ENCODE measurements at places on chromosomes 4 and X.

GRCh38 chr4:80207172-80207583 lies 9.9 kb downstream of the PRDM8 start:
- DNase-seq = no peak

DNA sequence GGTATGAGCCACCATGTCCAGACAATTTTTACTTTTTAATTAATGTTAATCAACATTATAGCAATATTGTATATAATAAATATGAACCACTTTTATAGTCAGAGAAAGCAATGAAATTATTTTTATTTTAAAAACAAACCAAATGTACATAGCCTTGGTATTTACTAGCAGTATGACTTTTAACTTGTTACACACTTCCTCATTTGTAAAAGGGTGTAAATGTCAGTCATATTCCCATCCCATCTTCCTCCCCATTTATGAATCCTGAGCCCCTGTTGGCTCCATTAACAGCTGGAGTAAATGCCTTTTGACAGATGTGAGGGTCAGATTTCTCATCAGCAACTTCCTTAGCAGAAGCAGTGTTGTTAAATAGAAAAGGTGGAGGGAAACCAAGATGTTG lies 179.6 kb upstream of the SPRY1 start:
- no peak for DNase-seq

- DNase-seq = no peak
These were observed 1651.9 kb downstream of the C4orf33 start for GRCh38 chr4:130747842-130748241.

DNA sequence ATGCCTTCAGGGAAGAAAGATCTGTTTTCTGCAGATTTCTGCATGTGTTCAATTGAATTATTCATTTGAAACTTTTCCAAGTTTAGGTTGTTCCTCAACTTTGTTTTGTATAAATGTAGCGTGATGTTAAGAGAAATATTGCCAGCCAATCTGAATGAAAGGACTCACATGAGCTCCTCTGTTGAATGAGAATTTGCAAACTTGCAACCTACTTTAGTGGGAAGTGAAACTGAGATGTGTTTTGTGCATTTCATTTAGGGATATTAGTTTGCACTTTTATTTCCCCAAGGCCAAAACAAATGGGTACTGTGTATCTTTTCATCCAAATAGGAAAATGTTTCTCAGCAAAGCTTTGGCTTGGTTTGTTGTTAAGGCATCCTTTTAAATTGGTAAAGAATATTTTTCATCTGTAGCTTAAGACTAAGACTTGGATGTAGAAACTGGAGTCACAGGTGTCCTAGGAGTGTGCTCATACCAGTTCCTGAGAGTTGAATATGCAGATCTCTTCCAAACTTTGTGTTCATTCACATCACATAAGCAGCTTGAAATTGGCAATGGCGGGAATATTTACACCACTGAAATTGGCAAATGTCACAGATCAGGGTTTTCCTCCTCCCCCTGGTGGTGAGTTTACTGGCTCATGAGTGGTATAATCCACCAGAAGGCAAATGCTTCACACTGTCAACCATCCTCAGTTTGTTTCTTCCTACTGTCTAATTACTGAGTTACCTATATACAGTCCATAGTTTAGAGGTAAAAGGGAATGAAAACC lies 193.6 kb upstream of the BANK1 start:
- DNase-seq = peak; percentile 18

- DNase-seq = no peak
These were observed 41.7 kb upstream of the H2AZ1 start for GRCh38 chr4:99991741-99992140.

GRCh38 chr4:22573641-22574040 lies 57.8 kb upstream of the ADGRA3 start:
- DNase-seq = no peak

DNA sequence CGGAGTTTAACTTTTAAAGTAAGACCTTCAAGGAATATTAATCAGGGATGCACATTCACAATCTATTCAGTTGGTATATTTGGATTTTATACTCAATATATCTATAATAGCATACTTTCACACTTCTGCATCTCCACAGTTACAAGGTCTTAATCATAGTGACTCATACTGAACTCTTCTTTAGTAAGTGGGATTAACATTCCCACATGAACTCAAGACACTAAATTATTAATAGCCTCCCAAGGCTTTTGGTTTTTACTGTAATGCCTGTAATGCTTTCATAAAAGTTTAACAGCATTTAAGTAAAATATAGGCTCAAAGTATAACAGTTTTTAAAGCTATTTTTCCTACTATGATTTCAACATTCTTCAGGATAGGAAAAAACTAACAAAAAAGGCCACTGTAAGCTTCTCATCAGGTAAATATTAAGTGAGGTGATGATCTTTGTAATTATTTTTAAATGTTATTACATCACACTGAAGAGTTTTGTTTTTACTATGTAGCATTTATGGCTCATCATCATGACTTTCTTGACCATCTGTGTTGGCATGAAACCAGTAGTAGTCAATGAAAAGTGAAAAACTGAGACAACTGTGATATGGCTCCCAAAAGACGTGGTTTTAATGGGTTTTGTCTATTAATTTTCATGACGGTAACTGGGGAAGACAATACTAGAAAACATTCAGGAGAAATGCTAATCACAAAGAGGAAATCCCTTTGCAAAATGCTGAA lies 91.5 kb upstream of the GALNT7 start:
- no peak for DNase-seq

All from activated naive CD8-positive, alpha-beta T cell treated with anti-CD3 and anti-CD28 coated beads, Interleukin-2, amount 50 U/mL, for 24 hours (primary cell).